Activated CD4-positive, alpha-beta memory T cell treated with anti-CD3 and anti-CD28 coated beads for 36 hours (primary cell): ENCODE measurements at places on chromosomes 5 and 9. TPM values are rescaled to one million over a fixed set of nuclear protein-coding genes. Genes with fewer than 3 reads are reported as not detected.

PCDH1 gene
- total RNA-seq: not detected

GRCh38 chr5:81213070-81213469 is 20.1 kb upstream of the CKMT2 start:
- H3K4me1 ChIP-seq: peaks cover 28% of the 10 kb centered on the region
- no peak overlapping the region for H3K4me3 ChIP-seq
- no peak overlapping the region for H3K27ac ChIP-seq
- no peak for DNase-seq
- peaks cover 17% of the 10 kb centered on the region for H3K36me3 ChIP-seq

GRCh38 chr9:29211580-29212396 is 1638.5 kb upstream of the C9orf72 start:
- peaks cover 9% of the 10 kb centered on the region for H3K4me1 ChIP-seq
- H3K27me3 ChIP-seq: peaks cover 44% of the 10 kb centered on the region
- DNase-seq: peak; percentile 51
- no peak overlapping the region for H3K27ac ChIP-seq
- H3K4me3 ChIP-seq: no peak overlapping the region

SPATA31C1 gene
- not detected for total RNA-seq

- H3K4me3 ChIP-seq: no peak overlapping the region
- peaks cover 52% of the 10 kb centered on the region for H3K36me3 ChIP-seq
- no peak overlapping the region for H3K27ac ChIP-seq
- no peak for DNase-seq
- peaks cover under 1% of the 10 kb centered on the region for H3K4me1 ChIP-seq
Observed at GRCh38 chr9:109052416-109052815, 39.1 kb upstream of the CTNNAL1 start.

DNA sequence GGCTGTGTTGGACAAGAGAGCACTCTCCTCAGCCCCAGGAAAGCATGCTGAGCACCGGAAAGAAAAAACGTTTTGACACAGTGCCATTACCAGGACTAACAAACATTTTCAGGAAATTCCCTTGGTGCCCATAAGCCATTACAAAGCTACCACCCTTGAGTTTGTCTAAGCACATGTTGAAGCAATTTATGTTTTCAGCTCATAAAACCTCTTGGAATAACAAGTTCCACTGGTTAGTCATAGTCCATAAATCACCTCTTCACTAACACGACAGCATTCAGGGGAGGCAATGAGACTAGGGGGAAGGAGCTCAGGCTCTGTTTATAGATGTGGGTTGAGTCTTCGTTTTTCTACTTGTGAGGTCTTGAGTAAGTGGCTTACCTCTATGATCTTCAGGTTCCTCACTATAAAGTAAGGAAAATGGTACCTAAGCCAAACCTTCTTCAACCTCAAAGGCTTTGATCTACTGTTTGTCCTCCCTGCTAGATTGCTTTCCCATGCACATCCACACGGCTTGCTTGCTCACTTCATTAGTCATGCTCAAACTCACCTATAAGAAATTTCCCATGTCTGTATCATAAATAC is 65.4 kb downstream of the DRD1 start:
- no peak for DNase-seq
- H3K36me3 ChIP-seq: no peaks in the 10 kb centered on the region
- H3K4me3 ChIP-seq: no peak overlapping the region
- peaks cover 25% of the 10 kb centered on the region for H3K27me3 ChIP-seq

GRCh38 chr5:177361418-177362291 is 3.9 kb downstream of the RGS14 start:
- peak overlapping the region; percentile 69 for H3K4me3 ChIP-seq
- no peaks in the 10 kb centered on the region for H3K27me3 ChIP-seq
- DNase-seq: peak; percentile 31
- H3K36me3 ChIP-seq: peaks cover 5% of the 10 kb centered on the region
- peak overlapping the region; percentile 43 for H3K27ac ChIP-seq
- H3K4me1 ChIP-seq: peaks cover 84% of the 10 kb centered on the region

SAXO1 gene
- 0.31 TPM for total RNA-seq

OR13D1 gene
- not detected for total RNA-seq

DNA sequence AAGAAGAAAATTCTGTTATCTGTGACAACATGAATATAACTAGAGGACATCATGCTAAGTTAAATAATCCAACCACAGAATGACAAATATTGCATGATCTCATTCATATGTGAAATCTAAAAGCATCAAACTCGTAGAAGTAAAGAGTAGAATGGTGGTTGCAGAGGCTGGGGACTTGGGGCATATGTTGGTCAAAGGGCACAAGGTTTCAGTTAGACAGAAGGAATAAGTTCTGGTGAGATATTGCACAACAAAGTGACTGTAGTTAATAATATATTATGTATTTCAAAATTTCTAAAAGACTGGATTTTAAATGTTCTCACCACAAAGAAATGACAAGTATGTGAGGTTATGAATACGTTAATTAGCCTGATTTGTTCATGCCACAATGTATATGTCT is 24.8 kb downstream of the GRIA1 start:
- H3K36me3 ChIP-seq: no peaks in the 10 kb centered on the region
- no peak overlapping the region for H3K27ac ChIP-seq

DNA sequence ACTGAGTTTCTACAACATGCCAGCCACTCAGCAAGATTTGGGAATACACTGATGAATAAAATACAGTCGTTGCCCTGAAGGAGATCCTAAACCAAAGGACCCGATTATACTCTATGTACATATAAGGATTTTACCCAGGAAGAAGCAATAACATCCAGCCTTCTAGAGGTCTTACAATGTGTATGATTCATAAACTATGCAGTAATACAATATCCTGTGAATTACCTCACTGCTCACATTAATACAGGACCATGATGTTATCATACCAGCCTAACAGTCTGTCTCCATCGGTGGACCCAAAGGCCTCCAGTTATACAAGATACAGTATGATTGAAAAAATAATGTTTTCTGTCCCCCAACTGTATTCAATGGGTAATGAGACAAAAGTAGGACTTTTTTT is 310.5 kb upstream of the TRPM3 start:
- H3K27ac ChIP-seq: no peak overlapping the region
- no peaks in the 10 kb centered on the region for H3K36me3 ChIP-seq
- H3K27me3 ChIP-seq: peaks cover 5% of the 10 kb centered on the region
- H3K4me3 ChIP-seq: no peak overlapping the region
- no peak for DNase-seq

DNA sequence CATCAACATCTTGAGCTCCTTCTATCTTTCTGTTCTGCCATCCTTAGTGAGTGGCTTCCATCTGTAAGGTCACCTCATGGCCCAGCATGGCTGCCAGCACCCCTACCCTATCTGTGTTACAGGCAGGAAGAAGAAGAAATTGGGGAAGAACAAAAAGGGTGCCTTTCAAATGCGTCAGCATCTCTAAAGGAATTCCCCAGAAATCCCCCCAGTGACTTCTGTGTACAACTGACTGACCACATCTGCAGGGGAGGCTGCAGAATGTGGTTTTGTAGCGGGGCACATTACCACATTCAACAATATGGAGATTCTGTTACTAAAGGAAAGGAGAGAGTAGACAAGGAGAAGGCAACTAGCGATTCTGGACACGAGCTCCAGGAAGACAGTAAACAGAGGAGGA is 40.1 kb downstream of the ALG2 start:
- H3K27ac ChIP-seq: no peak overlapping the region
- peak; percentile 32 for DNase-seq
- H3K27me3 ChIP-seq: no peaks in the 10 kb centered on the region
- no peaks in the 10 kb centered on the region for H3K36me3 ChIP-seq

- H3K4me3 ChIP-seq: no peak overlapping the region
- no peaks in the 10 kb centered on the region for H3K4me1 ChIP-seq
- no peaks in the 10 kb centered on the region for H3K27me3 ChIP-seq
- H3K36me3 ChIP-seq: no peaks in the 10 kb centered on the region
- no peak overlapping the region for H3K27ac ChIP-seq
Observed at GRCh38 chr9:23324511-23324910, 501.5 kb downstream of the ELAVL2 start.

DNA sequence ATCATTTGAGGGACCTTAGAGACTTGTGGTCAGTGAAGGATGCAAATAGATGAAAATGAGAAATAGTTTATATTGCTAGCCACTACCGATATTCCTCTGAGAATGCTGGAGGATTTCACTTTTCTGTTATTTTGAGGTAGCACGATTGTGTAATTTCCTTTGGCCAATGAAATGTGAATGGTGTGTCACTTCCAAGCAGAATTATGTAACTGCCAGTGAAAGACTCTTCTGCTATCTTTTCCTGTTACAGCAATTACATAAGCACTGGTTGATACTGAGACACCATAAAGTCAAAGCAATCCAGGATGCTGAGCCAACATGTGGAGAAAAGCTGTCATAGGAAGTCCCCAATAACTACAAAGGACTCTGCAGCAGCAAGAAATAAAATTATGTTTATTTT is 3.6 kb upstream of the PCDHA2 start:
- no peak overlapping the region for H3K4me3 ChIP-seq
- H3K27me3 ChIP-seq: peaks cover 37% of the 10 kb centered on the region
- no peak for DNase-seq

- no peak overlapping the region for H3K4me3 ChIP-seq
- H3K4me1 ChIP-seq: no peaks in the 10 kb centered on the region
- H3K27me3 ChIP-seq: no peaks in the 10 kb centered on the region
- no peak for DNase-seq
- H3K36me3 ChIP-seq: no peaks in the 10 kb centered on the region
Observed at GRCh38 chr9:18499980-18500379, 26.0 kb downstream of the ADAMTSL1 start.

TAL2 gene
- total RNA-seq: not detected

RAD23B gene
- total RNA-seq: 111 TPM

- no peak overlapping the region for H3K27ac ChIP-seq
- H3K4me3 ChIP-seq: no peak overlapping the region
- H3K4me1 ChIP-seq: peaks cover 38% of the 10 kb centered on the region
- no peak for DNase-seq
- no peaks in the 10 kb centered on the region for H3K27me3 ChIP-seq
- H3K36me3 ChIP-seq: peaks cover 6% of the 10 kb centered on the region
Observed at GRCh38 chr9:113154471-113154870, 3.7 kb downstream of the SLC31A2 start.

DIRAS2 gene
- total RNA-seq: not detected

DNA sequence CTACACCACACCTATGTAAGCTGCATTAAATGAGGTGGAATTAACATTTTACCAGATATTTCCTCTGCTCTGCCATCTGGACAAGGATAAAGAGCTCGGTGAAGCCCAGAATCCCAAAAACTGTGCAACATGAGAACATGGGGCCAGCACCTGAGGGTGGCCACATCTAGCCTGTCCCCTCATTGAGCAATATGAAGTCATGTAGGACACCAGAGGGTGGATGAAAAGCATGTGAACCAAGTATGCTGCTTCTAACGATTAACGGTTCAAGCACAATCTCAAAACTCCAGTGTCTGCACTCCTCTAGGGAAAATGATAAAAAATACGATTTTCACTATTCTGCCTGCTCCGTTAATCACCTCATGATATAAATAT is 545.8 kb downstream of the EBF1 start:
- no peaks in the 10 kb centered on the region for H3K27me3 ChIP-seq
- no peak for DNase-seq
- no peaks in the 10 kb centered on the region for H3K4me1 ChIP-seq
- no peak overlapping the region for H3K4me3 ChIP-seq

CDX1 gene
- total RNA-seq: not detected

DNA sequence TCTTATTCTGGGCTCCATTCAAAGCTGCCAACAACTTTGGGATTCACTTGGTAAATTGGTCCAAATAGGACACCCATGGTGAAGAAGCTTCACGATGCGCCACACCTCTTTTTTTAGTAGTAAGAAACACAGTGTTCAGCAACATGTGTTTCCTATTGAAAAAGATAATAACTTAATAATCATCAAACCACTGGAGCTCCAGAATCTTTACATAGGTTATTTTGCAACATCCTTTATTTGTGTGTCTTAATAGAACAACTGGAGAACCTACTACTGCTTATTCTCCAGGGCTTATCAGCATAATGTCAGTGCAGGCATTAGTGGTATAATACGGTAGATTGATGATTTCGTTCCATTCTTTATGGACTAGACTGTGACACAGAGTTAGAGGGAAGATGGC is 63.3 kb upstream of the DAPK1 start:
- no peaks in the 10 kb centered on the region for H3K4me1 ChIP-seq
- H3K27ac ChIP-seq: no peak overlapping the region
- DNase-seq: no peak
- H3K27me3 ChIP-seq: no peaks in the 10 kb centered on the region
- H3K36me3 ChIP-seq: no peaks in the 10 kb centered on the region

PCDHGA4 gene
- total RNA-seq: 0.12 TPM
